Ammon's horn (tissue), 1 donor: ENCODE measurements at places on chromosomes 13 and 19.

GRCh38 chr13:104015646-104016396 is 949.6 kb upstream of the SLC10A2 start:
- DNase-seq, result no peak

- no peak for DNase-seq
Measured at GRCh38 chr19:14655726-14656125, 18.9 kb downstream of the ADGRE3 start.

- no peak for DNase-seq
Measured at GRCh38 chr13:50244713-50245574, 229.7 kb downstream of the KCNRG start.

- DNase-seq, result peak; percentile 91
Measured at GRCh38 chr19:13031917-13032623, 36.8 kb downstream of the NFIX start.

DNA sequence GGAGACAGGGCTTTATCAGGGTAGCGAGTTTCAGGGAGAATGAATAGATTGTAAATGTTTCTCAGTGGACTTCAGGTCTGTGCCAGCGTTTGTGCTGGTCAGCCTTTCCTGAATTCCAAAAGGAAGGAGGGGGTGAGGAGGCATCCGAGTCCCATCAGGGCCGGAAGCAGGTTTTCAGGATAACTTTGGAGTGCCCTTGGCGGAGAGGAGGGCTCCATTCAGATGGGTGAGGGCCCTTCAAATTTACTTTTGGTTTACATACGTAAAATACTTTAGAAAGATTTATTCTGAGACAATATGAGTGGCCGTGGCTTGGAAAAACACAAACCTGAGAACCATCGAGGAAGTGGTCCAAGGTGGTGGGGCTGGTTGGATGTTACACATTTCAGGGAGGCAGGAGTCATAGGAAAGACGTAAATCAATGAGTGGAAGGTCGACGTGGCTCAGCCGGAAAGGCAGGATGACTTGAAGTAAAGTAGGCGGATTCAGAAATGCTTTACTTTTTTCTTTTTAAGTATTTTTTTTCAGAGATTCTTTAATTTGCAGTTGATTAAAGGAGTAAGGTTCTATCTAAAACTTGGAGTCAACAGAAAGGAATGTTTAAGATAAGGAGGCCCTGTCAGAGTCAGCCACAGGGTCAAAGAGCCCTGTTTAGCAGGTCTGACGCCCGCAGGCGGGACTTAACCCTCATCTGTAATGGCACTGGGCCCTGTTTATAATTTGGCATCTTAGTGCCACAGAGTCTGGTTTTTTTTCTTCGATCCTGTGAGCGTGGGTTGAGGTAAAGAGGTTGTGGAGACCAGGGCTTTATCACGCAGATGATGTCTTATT is 32.8 kb downstream of the ATP11A start:
- DNase-seq, result no peak

DNA sequence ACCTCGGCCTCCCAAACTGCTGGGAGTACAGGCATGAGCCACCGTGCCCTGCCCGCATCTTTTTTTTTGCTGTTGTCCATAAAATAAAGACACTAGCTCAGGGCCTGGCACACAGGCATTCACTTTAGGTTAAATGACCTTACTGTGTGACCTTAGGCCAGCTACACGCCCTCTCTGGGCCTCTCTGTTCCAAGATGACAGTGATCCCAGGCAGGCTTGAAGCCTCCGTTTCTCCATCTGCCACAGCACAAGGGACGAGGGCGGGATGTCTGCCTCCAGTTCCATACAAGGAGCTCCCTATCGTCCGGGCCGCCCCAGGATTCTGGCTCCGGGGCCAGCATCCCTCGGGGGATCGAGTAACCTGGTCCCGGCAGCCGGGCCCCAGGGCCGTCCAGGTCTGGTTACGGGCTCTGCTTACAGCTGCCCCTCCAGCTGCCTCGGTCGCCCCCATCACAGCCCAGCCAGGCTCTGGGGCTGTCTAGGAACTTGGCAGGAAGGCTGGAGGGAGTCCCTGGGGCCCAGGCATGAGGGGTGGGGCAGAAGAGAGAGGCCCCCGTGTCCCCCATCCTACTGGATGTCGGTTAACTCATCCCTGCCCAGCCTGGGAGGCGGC is 11.9 kb upstream of the SEMA6B start:
- peak; percentile 21 for DNase-seq

GRCh38 chr13:46662690-46663089 is 109.7 kb downstream of the LRCH1 start:
- no peak for DNase-seq

DNA sequence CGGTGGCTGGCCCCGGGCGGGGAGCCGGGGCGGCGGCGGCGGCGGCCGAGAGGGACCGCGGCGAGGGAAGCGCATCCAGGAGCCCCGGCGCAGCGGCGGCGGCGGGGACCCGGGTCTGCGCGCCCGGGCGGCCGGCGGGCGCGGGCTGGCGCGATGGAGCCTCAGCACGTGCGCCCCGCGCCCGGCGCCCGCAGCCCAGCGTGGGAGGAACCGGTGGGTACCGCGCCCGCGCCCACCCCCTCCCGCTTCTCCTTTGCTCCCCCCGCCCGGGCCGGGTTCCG is 7.8 kb upstream of the DGKH start:
- no peak for DNase-seq

DNA sequence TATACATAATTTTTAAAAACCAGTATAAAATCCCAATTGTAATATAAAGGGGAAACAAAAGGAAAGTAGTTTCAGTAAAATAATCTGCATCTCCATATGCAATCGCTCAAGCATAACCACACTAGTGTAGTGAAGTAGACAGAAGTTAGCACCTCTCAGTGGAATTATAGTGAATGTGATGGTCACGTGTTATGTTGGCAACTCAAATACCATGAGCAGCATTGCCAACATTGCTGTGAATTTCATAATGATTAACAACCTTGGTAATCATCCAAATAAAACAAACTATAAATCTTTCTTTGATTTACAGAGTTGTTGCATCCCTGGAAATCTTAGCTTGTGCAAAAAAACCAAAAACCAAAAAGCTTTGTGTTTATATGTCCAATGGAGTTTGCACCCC is 77.3 kb upstream of the SIAH3 start:
- no peak for DNase-seq

DNA sequence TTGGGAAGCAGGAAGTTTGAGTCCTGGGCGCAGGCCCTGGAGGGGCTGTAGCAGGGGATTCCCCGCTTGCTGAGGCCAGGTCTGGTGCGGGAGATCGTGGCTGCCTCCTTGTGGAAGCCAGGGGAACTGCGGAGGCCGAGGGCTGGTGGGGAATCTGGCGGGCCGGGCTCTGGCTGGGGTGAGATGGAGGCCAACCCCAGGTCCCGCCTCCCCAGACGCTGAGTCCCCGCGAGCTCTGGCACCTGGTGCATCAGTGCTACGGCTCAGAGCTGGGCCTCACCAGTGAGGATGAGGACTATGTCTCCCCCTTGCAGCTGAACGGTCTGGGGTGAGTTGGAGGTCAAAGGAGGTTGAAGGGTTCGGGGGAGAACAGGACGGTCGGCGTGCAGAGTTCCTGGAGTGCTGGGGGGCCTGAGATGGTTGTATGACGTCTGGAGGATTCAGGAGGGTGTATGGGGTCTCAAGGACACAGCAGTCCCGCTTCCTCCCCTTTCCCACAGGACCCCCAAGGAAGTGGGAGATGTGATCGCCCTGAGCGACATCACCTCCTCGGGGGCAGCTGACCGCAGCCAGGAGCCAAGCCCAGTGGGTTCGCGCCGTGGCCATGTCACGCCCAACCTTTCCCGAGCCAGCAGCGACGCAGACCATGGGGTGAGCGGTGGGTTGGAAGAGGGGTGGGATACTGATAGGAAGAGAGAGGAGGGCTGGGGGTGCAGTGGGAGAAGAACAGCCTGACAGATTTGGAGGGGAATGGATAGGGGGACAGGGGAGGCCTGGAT is 13.1 kb downstream of the GRAMD1A start:
- DNase-seq, result peak; percentile 52

DNA sequence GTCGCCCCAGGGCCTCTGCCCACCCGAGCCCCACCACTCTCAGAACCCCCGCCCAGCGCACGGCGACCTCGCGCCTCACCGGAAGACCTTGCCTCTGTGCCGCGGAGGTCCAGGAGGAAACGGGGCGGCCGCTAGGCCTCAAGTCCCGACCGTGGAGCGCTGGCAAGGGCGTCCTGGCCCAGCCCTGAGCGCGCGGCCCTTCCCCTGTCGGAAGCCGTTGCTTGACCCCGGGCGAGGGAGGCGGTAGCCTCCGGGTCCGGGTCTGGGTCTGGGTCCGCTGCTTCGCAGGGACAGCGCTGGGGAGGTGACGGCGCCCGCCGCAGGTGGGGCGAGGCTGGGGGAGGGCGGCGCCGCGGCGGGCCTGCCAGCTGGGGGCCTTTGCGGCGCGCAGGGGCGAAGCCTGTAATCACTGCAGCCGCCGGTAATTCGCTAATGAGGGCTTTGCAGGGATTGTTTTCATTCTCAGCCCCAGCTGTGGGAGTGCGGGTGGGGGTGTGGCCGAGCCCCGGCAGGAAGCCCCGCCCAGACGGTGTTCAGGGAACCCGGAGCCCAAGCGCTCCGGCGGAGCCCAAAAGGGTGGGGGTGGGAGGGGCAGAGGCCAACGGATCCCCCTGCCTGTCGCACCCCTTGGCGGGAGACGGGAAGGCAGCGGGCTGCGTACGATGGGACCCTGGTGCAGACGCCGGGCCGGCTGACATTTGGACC is 8.6 kb downstream of the C19orf25 start:
- DNase-seq, result no peak

DNA sequence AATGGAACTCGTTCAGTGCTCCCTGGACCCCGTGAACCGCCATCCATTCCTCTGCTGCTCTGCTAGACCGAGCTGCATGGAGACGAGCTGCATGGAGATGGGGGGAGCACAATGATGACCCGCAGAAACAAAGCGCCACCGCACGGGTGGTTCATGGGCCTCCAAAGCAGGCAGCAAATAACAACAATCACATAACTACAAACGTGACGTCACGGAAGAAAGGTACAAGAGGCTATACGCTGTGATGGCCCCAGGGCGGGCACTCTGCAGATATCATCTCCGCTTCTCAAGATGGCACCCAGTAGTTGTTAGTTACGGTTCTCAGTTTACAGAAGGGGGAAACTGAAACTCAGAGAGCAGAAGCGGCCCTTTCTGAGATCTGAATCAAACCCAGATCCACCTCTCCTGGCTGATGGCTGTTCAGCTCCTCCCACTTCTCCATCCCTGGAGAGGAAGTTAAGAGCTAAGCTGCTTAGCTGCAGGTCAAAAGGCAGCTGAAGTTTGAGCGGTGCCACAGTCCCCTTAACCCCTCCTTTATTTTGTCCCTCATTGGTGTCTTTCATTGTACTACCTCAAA is 1.7 kb downstream of the ATP13A1 start:
- DNase-seq, result peak; percentile 53

DNA sequence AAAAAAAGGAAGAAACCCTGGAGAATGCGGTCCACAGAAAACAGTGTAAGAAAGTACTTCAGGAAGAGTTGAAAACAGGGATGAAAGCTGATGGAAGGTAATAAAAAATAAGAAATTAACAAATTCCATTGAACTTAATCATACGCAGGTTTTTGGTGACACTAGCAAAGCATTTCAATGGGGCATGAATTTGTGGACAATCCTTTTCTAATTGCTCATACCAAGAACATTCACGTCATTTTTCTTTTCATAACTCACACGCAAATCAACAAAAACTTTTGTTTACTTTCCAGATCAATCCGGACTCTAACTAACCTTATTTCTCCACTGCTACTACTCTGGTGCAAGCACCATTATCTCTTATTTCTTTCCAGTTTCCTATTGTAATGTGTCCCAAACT is 1195.0 kb downstream of the SLITRK5 start:
- DNase-seq, result no peak

GRCh38 chr13:35765366-35765765 is 288.9 kb upstream of the MAB21L1 start:
- no peak for DNase-seq

GRCh38 chr13:36606060-36606459 is 67.8 kb upstream of the SERTM1 start:
- no peak for DNase-seq

DNA sequence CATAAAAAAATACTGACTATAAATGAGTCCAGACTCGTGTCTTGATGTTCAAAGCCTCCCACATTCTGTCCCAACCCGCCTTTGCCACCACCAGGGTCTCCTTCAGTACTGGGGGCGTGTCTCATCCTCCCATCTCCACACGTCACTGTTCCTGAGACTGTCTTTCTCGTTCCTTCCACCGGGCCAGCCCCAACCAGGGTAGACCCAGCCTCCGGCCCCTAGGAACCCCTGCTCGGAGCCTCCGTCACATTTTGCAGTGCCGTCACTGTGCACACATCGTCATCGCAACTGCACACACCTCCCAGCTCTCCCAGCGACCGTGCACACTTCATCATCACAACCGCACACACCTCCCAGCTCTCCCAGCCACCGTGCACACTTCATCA is 73.4 kb downstream of the SPACA7 start:
- no peak for DNase-seq

DNA sequence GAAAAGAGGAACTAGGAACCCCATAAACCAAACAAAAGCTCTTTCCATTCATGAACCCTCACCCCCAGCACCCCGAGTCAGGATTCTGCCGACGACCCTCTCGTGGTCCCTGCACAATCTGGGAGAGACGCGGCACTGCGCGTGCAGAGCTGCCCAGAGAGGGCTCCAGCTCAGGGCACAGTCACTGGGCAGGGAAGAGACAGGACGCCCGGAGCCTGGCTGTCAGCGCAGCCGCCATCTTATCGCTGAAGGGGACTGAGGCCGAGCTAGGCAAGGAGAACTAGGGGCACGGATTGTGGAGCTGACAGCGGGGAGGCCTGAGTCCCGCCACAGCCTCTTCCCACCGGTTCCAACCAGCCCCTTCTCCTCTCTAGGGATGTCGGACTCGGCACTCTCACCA is 349 bp downstream of the ZNF98 start:
- no peak for DNase-seq

GRCh38 chr13:50589139-50589538 is 254.4 kb downstream of the DLEU7 start:
- no peak for DNase-seq

DNA sequence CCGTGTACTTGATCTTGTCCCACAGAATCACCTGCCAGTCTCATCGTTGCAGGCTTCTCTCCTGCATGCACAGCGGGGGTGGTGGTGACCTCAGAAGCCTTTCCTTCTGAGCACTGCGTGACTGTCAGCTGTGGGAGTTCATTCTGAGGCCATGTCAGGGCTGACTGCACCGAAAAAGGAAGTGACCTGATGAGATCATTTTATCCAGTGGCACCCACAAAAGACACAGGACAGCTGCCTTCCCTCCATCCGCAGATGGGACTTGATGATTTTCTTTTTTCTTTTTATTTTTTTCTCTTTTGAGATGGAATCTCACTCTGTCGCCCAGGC is 89.7 kb downstream of the RAB20 start:
- DNase-seq, result peak; percentile 73

DNA sequence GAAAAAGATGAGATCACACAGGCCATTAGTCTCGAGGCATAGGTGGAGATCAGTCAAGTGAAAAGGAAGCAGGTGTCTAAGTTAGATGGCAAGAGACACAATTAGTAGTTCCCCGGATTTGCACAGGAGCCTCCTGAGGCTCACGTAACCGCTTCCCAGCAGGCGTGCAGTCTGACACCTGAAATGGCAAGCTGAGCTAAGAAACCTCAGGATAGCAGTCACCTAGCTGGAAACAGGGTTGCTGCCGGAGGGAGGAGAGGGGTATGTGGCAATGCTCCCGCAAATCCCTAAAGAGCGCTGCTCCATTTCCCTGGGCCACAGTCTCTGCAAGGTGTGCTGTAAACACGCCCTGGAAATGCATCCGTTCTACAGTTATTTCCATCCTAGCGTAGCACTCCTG is 1151.0 kb downstream of the DIAPH3 start:
- DNase-seq, result no peak
